ENCODE measurements at places on chromosomes 12 and 14. TPM values are rescaled to one million over a fixed set of nuclear protein-coding genes. Genes with fewer than 3 reads are reported as not detected.

CNPY2 gene
- 236 TPM for total RNA-seq

GRCh38 chr12:30016540-30017055 lies 232.9 kb upstream of the TMTC1 start:
- no peak for DNase-seq

HOXC11 gene
- total RNA-seq, result not detected

DNA sequence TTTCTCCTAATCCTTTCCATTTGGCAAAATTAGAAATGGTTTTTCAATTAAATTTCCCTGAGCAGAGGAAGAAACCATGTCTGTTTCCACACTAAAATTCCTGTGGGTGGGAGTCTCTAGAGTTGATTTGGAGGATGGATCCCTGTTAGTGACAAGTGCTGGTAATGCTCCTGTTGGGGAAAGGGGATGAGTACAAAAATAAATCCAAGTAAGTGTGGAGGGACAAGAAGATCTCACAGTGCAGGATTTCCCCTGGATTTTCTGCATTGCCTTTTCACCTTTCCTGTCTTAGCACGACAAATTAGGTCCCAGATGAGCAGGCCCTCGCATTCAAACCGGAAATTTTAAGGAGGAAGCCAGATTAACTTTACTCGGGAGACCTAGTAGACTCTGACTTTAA lies 107.5 kb downstream of the DAD1 start:
- DNase-seq, result no peak

CMA1 gene
- total RNA-seq, result not detected

- no peak for DNase-seq
Observed at GRCh38 chr14:32761381-32761968, 177.2 kb upstream of the NPAS3 start.

DNA sequence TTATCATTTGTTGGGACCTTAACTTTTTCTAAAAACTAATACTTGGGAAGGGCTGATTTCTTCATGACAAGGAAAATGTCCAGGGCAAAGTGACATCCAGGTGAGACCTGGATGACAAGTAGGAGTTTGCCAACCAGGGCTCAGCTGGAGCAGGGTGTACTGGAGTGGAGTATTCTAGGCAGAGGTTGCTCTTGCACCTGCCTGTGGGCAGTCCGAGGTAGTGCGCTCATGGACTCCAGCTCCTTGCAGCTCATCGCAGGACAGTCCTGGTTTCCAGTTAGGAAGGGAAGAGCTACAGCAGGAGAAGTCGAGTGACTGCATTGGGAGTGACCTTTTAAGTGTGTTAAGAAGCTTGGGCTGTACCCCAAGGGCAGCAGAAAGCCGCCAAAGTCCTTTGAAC lies 175.9 kb downstream of the PELI2 start:
- no peak for DNase-seq

SOAT2 gene
- total RNA-seq, result not detected

PTPN6 gene
- 42.4 TPM for total RNA-seq

DNA sequence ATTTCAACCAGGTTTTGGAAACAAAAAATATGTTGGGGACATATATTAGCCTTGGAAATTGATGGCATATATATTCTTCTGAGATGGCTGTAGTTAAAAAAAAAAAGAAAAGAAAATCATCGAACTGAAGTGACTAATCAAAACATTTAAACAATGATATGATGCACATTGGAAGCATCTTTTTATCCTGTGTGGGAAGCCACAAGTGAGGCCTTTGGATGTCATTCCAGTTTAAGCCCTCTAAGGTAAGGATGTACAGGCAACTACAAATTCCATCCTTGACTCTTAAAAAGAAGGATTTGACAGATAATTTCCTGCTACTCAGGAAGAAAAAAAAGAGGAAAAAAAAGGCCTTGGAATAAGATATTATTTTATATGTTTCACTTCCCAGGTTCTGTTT lies 9.6 kb upstream of the PTPRB start:
- DNase-seq, result no peak

PLEKHH1 gene
- total RNA-seq, result 11.8 TPM

GRCh38 chr12:83320350-83320749 lies 633.6 kb downstream of the TMTC2 start:
- no peak for DNase-seq

PLBD1 gene
- total RNA-seq, result 98.1 TPM

GRCh38 chr14:104307246-104307626 lies 168.8 kb downstream of the KIF26A start:
- no peak for DNase-seq

GRCh38 chr14:77375973-77376770 lies 722 bp downstream of the TMED8 start:
- peak; percentile 23 for DNase-seq

KRT3 gene
- not detected for total RNA-seq

DNA sequence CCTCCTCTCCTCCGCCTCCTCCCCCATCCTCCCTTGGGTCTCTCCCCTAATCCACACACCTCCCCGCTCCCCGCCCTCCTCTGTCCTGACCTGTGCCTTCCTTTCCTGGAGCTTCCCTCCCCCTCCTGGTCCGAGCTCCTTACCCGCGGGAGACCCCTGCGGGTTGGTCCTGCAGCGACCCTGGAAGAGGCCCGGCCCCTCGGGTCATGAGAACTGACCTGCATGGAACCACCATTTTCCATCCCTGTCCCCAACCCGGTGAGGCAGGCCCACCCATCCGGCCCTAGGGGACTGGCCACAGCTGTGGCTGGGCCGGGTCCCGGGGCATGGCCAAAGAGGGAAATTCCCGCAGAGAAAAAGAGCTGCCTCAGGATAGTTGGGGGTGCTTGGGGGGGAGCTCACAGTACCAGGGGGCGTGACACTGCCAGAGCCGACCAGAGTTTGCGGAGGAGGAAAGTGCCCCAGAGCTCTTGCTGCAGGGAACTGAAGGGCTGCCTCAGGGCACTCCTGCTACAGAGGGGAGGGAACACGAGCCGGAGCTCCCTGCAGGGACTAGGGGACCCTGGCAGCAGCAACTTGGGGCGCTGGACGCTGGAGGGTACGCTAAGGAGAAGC lies 613 bp downstream of the ARHGEF40 start:
- peak; percentile 37 for DNase-seq

DNA sequence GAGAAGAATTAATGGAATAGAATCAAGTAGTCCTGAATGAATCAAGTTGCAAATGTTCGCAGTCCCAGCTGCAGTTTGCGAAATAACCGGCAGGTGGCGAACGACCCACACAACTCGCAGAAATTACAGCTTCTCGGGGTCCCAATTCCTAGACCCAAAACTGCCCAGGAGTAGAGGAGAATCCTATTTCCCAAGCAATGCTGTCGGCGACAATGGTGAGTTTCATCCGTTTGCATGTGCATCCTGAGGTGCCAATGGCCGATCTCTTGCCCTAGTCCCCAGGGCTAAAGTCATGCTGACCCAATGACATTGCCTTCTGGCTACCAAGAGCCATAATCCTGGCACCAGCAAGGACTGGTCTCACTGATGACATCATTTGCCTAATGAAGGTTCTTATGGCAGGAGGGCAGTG lies 8.5 kb upstream of the ASCL1 start:
- DNase-seq, result peak; percentile 70

VCPKMT gene
- total RNA-seq, result 8.8 TPM

DNA sequence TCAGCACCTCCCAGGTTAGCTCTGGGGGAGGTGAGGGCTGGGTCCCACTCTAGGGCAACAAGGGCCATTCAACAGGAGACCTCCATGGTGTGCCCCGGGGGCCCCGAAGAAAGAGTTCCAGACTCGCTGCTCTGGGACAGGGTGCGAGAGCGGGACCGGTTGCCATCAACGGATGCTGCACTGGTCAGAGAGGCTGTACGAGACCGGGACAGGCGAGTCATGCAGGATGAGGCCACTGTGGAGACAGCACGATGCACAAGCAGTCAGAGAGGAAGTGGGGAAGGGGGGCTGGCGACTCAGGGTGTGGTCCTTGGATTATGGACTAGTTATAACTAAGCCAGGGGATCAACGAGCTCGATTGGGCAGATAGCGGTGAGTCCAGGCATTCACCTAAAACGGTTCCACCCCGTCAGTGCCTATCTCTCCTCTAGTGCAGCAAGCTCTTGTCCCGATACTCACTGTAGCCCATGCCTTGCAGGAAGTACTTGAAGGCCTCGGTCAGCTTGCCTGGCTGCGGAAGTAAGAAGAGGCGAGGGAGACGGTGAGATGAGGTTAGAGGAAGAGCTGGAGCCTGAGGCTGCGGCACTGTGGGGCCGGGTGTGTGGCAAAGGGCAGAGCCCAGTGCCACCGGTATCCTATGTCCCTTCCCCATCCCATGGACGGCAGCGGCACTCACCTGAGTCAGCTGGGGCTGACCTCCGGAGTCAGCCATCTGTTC lies 7.2 kb downstream of the NDRG2 start:
- DNase-seq, result no peak

DNA sequence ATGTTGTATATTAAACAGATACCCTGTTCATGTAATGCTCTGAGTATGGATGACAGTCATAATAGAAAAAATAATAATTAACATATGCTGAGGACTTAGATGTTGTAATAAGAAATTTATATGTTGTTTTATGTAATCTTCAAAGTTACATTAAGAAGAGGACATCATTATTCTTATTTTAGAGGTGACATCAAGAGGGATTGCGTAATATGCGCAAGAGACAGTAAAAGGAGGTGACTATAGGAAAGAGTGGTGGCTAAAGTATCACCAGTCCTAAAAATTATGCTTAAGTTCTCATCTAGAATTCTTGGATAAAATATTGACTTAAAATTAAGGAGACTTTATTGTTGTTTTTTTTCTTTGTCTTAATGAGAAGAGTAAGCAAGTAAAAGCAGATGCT lies 323.9 kb downstream of the KCNC2 start:
- no peak for DNase-seq

GRCh38 chr12:131314524-131315090 lies 360.9 kb downstream of the ADGRD1 start:
- DNase-seq, result no peak

EIF2S3B gene
- 4.8 TPM for total RNA-seq

Measured in Calu3 (cell line).